PC-9 (cell line): ENCODE measurements at places on chromosomes 12 and 14.

DNA sequence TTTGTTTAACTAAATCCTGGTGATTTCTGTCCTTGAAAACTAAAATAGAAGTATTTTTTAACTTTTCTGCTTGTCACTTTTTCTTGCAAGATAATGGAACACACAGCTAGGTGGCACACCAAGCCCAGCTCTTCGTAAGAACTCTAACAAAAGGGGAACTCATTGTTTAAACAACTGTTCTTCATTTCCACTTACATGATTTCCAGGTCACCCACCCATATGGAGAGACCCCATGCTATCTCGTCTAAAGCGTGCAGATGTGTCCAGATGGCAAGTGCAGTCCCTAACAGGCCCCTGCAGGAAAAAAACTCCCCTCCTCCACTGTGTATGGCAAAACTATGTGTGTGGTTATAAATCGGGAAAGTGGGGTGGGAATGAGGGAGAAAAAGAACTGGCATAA, 43.3 kb upstream of the NT5DC3 start:
- no peak overlapping the region for H3K27ac ChIP-seq
- H3K27me3 ChIP-seq, result no peaks in the 10 kb centered on the region
- DNase-seq, result no peak
- no peaks in the 10 kb centered on the region for H3K36me3 ChIP-seq

DNA sequence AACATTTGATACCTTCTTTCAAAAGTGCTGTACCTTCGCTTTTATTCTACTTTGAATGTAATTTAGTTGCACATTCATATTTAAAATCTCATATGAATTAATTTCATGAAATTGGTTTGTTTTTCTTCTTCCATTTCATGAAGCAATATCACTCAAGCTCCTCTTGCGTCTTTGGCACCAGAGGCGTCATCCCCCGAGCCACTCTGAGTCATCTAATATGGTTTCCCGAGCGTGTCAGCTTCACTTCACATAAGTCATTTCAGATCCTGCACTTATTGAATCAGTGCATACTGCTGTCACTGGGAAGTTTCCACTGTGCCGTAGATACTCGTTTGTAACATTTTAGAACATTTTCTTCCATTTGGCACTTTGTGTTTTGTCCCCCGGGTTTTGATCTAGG, 105.6 kb downstream of the SLC25A47 start:
- H3K4me3 ChIP-seq, result no peak overlapping the region
- no peak for DNase-seq
- peaks cover 17% of the 10 kb centered on the region for H3K4me1 ChIP-seq
- H3K36me3 ChIP-seq, result no peaks in the 10 kb centered on the region

DNA sequence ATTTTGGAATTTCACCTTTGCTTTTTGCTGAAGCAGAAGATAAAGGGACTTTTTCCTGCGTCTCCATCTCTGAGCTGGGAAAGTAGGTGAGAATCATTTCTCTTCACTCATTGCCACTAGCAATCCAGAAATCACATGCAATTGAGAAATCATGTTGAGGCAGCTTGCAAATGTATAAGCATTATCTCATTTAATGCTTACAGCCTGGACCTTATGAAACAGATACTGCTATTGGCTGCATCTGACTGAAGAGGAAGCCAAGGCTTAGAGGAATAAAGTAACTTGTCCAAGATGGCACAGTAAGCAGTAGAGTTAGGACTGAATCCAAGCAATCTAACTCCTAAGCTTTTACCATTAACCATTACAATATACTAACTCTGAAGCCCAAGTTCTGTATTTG, 122.4 kb downstream of the FIGNL2 start:
- no peaks in the 10 kb centered on the region for H3K4me1 ChIP-seq
- H3K36me3 ChIP-seq, result no peaks in the 10 kb centered on the region
- no peak overlapping the region for H3K4me3 ChIP-seq
- no peak overlapping the region for H3K27ac ChIP-seq

DNA sequence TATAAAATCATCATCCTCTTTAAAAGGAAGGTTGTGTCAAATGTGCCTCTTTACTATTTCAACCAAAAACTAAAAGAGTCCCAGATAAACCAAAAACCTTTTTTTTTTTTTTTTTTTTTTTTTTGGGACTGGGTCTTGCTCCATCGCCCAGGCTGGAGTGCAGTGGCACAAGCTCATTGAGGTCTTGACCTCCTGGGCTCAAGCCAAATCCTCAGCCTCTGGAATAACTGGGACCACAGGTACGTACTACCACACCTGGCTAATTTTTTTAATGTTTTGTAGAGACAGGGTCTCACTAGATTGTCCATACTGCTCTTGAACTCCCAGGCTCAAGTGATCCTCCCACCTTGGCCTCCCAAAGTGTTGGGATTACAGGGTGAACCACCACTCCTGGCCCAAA, 16.4 kb upstream of the SELPLG start:
- H3K27ac ChIP-seq, result no peak overlapping the region
- H3K27me3 ChIP-seq, result no peaks in the 10 kb centered on the region
- no peak for DNase-seq
- 0 out of 2 replicates have a peak, but pooled peaks cover 23% of the 10 kb centered on the region for H3K36me3 ChIP-seq
- H3K4me3 ChIP-seq, result no peak overlapping the region

- 0 out of 2 replicates have a peak, but pooled peaks cover 9% of the 10 kb centered on the region for H3K4me1 ChIP-seq
- H3K4me3 ChIP-seq, result no peak overlapping the region
Observed at GRCh38 chr14:32339188-32339587, 10.1 kb downstream of the AKAP6 start.

GRCh38 chr14:66041582-66041981, 444.6 kb upstream of the CCDC196 start:
- no peak overlapping the region for H3K27ac ChIP-seq
- no peak overlapping the region for H3K4me3 ChIP-seq
- H3K27me3 ChIP-seq, result peaks cover 5% of the 10 kb centered on the region; the same call in 1 of the 2 replicates
- no peaks in the 10 kb centered on the region for H3K36me3 ChIP-seq
- no peak for DNase-seq
- no peaks in the 10 kb centered on the region for H3K4me1 ChIP-seq

- no peaks in the 10 kb centered on the region for H3K36me3 ChIP-seq
- no peak for DNase-seq
- no peak overlapping the region for H3K27ac ChIP-seq
- no peak overlapping the region for H3K4me3 ChIP-seq
- peaks cover 17% of the 10 kb centered on the region for H3K4me1 ChIP-seq
Observed at GRCh38 chr12:69931569-69931968, 106.5 kb downstream of the MYRFL start.

DNA sequence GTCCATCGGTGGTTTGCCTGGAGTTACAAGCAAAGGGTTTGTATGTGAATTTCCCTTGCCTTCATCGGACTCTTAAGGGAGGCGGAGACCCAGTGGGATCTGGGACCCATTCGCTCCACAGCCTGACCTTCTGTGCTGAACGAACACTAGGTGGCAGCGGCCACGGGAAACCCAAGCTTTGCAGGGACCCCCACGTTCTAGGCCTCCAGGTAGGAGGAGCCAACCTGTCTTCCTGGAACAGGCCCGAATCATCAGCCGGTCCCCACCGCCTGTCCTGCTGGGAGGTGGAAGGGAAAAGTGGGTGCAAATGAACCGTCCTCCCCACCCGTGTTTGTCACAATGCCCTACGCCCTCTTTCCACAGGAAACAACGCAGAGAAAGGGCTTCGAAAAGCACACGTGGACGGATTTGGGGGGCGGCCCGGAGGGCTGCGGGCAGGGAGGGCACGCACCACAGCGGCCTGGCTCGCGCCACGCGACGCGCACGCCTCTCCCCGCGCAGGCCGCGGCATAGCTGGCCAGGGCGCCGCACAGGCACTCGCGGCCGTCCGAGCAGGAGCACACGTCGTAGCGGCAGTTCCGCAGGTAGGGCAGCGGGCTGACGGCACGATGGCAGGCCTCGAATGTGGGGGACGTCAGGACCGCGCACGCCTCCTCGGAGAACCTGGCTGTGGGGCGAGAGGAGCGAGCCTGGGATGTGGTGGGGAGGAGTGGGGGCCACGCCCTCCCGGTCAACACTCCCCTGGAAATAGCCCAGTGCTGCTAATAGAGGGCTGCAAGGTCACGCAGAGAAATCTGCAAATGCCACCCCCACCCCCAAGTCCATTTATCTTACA, 67.8 kb downstream of the VWF start:
- no peaks in the 10 kb centered on the region for H3K36me3 ChIP-seq
- H3K4me3 ChIP-seq, result no peak overlapping the region
- peaks cover 7% of the 10 kb centered on the region; the same call in 1 of the 2 replicates for H3K4me1 ChIP-seq
- H3K27me3 ChIP-seq, result no peaks in the 10 kb centered on the region
- no peak for DNase-seq
- H3K27ac ChIP-seq, result no peak overlapping the region

DNA sequence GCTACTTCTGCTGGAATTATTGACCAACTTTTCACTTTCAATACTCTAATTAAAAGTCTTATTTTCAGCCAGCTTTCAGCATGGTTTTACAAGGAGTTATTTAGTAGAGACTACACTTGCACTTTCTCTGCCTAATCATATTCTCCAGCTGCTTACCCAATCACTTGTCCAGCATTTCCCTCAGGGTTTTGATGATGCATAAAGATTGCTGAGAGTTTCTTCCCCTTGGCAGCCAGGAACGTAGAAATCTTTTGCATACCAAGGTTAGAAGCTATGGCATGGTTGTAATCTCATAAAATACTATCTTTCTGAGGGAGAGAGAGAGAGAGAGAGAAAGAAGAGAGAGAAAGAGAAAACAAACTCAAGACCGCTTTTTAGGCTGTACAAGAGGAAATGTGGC, 10.8 kb downstream of the OR4Q3 start:
- no peak for DNase-seq
- H3K27me3 ChIP-seq, result no peaks in the 10 kb centered on the region
- H3K27ac ChIP-seq, result no peak overlapping the region
- no peaks in the 10 kb centered on the region for H3K4me1 ChIP-seq

GRCh38 chr12:71900091-71900490, 38.6 kb upstream of the TPH2 start:
- H3K4me3 ChIP-seq, result no peak overlapping the region
- H3K27ac ChIP-seq, result no peak overlapping the region
- H3K36me3 ChIP-seq, result peaks cover 20% of the 10 kb centered on the region
- DNase-seq, result no peak

DNA sequence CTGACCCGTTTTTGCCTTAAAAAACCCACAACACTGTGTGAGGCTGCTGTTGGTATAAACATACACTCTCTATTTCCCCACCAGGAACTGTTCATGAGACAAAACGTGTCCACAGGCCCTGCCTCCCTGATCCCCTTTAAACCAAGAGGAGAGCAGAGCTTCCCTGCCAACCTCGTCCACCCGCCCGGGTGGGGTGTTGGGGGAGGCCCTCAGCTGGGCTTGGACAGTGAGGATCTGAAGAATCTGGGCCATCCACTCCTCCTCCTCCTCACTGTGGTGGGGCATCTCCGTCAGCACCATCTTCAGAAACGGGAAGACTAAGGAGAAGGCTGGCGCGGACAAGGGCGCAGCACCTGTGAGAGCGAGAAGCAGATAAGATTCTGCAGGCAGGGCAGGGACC, 36.8 kb downstream of the GCN1 start:
- no peak for DNase-seq
- H3K27ac ChIP-seq, result no peak overlapping the region
- no peaks in the 10 kb centered on the region for H3K27me3 ChIP-seq

DNA sequence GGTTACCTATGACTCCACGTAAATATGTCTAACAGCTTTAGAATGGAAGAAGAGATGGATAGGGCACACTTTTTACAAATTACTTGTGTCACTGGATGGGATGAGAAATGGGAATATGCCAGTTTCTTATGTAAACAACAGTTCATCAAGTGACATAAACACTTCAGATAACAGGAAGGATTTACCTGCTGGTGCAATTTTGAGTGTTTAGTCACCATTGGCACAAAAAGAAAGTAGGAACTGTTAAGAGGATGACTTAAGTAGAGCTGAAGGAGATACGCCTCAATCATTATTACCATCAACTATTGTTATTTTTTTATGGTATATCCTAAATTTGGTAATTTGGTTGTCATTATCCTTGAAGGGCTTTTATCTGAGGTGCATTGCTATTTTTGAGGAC, 83.2 kb downstream of the RMST start:
- H3K27me3 ChIP-seq, result no peaks in the 10 kb centered on the region
- DNase-seq, result no peak
- no peak overlapping the region for H3K27ac ChIP-seq
- H3K36me3 ChIP-seq, result no peaks in the 10 kb centered on the region

- H3K4me3 ChIP-seq, result no peak overlapping the region
- no peaks in the 10 kb centered on the region for H3K27me3 ChIP-seq
- no peak for DNase-seq
- H3K27ac ChIP-seq, result no peak overlapping the region
- no peaks in the 10 kb centered on the region for H3K4me1 ChIP-seq
Observed at GRCh38 chr12:53644133-53644532, 18.0 kb upstream of the ATF7 start.

DNA sequence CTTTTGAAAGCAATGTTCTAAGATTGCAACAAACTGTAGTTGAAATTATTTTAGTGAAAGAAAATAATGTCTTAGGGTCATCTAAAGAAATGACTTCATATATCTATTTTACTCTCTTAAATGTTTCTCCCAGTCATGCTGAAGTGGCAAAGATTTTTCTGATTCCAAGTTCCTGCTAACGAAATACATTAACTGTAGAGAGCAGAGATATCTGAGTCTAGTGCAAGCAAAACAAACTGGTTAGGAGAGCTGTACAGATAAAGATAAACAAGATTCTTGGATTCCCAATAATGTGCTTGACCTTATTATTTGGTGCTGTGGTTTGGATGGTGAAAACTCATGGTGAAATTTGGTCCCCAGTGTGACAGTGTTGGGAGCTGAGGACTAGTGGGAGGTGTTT, 199.9 kb upstream of the PWP1 start:
- H3K4me3 ChIP-seq, result no peak overlapping the region
- H3K4me1 ChIP-seq, result no peaks in the 10 kb centered on the region
- DNase-seq, result no peak
- peak overlapping the region; percentile 6; the same call in 1 of the 2 replicates for H3K27ac ChIP-seq
- no peaks in the 10 kb centered on the region for H3K27me3 ChIP-seq

DNA sequence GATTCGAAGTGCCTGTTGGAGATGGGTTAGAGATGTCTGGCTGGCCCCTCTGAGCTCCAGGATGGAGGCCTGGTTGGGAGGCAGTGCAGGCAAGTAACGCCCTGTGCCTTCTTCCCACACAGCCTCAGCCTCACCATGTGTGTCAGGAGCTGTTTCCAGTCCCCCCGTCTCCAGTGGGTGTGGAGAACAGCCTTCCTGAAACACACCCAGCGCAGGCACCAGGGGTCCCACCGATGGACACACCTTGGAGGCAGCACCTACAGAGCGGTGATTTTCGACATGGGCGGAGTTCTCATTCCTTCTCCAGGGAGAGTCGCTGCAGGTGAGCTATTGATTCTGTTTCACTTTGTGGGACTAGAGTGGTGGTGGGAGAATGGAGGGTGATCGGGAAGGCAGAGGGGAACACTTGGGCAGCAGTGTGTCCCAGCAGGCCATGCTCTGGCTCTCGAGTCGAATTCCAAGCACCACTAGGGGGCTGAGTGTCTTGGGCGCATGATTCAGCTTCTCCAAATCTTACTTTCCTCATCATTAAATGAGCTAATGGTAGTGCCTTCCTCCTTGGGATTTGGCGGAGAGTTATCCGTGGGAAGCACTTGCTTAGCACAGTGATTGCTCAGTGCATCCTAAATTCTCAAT, 6.8 kb downstream of the ACAD10 start:
- H3K36me3 ChIP-seq, result no peaks in the 10 kb centered on the region; the same call in 1 of the 2 replicates
- DNase-seq, result no peak
- H3K27ac ChIP-seq, result no peak overlapping the region
- no peaks in the 10 kb centered on the region for H3K4me1 ChIP-seq
- H3K4me3 ChIP-seq, result no peak overlapping the region

- DNase-seq, result no peak
Observed at GRCh38 chr12:106892075-106892474, 63.6 kb upstream of the TMEM263 start.
